ACHN (cell line): ENCODE measurements at places on chromosomes 12 and 14.
A peak's percentile ranks its signal among the peaks of the same experiment; 100 is the strongest.

- DNase-seq: no peak
These were observed 97.0 kb upstream of the GRIP1 start for GRCh38 chr12:66775871-66776270.

GRCh38 chr12:95642583-95642982, 91.3 kb upstream of the USP44 start:
- DNase-seq: no peak

DNA sequence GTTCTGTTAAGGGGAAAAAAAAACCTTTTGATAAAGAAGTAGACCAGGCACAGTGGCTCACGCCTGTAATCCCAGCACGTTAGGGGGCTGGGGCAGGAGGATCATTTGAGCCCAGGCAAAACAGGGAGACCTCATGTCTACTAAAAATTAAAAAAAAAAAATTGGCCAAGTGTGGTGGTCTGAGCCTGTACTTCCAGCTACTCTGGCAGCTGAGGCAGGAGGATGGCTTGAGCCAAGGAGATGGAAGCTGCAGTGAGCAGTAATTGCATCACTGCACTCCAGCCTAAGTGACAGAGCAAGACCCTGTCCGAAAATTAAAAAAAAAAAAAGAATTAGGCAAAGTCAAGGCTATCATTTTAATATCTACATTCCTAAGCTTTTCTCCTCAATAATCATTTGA, 124.8 kb upstream of the CPM start:
- no peak for DNase-seq

- no peak for DNase-seq
These were observed 14.4 kb downstream of the PCNX1 start for GRCh38 chr14:70921669-70922068.

DNA sequence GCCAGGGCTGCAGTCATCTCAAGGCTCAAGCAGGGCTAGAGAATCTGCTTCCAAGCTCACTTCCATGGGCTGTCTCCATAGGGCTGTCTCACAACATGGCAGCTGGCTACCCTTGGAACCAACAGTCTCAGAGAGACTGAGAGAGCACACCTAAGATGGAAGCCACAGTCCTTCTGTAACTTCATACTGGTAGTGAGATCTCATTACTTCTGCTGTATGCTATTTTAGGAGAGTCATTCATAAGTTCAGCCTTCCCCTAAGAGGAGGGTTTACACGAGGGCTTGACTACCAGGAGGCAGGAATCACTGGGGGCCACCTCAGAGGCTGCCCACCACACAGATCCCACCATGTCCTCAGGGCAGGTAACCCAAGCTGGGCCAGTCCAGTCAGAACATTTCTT, 29.7 kb downstream of the ERH start:
- DNase-seq: no peak

- no peak for DNase-seq
These were observed 7.9 kb upstream of the GNG2 start for GRCh38 chr14:51852541-51852940.

GRCh38 chr12:39464976-39465695, 22.2 kb upstream of the KIF21A start:
- DNase-seq: no peak

- no peak for DNase-seq
These were observed 113.9 kb downstream of the PHLDA1 start for GRCh38 chr12:75917715-75918114.

- no peak for DNase-seq
These were observed 21.2 kb downstream of the DEGS2 start for GRCh38 chr14:100138082-100138787.

GRCh38 chr12:132445884-132446632, 43.9 kb upstream of the FBRSL1 start:
- no peak for DNase-seq

DNA sequence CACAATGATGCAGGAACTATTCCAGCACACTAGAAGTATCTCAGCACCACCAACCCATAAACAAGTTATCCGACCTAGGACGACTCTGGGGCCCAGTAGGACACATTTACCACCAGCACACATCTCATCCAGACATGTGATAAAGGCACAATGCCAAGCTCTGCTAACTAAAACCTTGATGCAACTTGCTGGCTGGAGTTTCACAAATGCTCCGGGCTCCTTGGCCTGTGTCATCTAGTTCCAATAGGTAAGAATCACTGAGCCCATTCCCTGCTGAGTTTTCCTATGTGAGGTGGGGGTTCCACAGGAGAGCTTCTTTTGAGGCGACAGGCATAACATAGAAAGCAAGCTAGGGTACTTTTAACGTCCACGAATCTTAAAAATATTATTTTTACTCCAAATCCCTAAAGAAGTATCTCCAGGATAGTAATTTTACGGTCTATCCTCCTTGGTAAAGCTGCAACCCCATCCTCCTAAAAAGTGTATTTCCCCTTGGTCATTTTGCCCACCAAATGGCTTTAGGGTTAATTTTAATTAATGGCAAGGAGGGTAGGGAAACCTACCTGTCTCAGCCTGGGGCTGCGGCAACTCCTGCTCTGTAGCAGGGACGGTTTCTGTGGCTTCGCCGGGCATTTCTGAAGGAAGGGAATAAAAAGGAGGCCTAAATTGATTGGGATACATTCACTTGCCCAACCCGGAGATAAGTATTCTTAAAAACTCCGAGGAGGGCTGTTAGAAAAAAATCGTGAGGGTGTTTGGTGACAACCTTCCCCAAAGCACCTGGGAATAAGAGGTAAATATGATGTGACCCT, 1.0 kb downstream of the NACA start:
- DNase-seq: peak; percentile 57

- DNase-seq: no peak
These were observed 219.7 kb downstream of the TMEM121 start for GRCh38 chr14:105746124-105746514.

GRCh38 chr14:88554457-88555286, at the start of gene PTPN21:
Gene PTPN21 (minus strand): TSS chr14:88555007. CDS start chr14:88550417, 4,590 bp downstream.
- peak; percentile 77 for DNase-seq

DNA sequence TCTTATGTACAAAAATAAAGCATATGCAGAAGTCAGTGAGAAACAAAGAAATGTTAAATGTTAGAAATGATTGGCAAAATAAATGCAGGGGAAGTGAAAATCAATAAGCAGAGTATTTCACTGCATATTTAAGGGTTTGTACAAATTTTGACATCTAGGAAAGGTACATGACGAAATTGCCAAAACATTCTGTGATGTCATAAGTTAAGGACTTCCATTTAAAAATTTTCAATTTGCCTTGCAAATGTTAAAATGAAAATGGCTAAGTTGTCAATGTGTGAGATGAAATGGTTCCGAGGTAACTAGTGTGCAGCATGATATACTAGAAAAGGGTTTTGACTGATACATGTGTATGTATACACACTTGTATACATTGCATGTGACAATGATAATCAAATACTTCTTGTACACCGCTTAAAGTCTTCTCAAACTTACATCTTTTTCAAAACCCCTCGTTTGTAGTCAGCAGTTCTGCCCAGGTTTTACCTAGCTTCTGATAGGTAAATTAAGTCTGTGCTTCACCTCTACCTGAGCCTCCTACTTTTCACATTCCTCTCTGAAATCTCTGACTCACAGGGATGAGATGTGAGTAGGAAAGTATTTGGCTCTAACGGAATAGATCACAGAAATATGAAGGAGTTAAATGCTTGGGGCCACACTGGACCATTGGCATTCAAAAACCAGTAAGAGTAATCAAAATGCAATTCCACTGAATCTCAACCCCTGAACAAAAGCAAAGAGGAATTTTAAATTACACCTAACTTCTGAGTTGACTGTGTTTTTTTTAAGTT, 442.4 kb upstream of the FOXG1 start:
- DNase-seq: no peak

- no peak for DNase-seq
These were observed 49.4 kb downstream of the TMTC1 start for GRCh38 chr12:29734305-29734704.

DNA sequence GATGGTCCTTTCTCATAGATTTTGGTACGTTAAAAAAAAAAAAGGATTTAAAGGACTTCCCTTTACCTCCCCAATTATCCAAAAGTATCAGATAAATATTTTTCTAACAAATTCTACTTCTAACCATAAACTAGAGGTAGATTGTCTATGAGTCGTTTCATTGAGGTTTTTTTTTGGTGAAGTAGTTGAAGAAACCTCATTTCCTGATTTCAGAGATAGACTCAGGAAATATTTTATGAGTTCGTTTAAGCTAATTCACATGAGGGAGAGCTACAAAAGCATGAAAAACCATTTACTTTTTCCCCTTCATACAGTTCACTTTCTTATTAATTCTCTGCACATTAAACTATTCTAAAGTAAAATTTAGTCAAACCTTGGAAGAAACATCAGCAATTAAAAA, 112.5 kb downstream of the RALGAPA1 start:
- no peak for DNase-seq

DNA sequence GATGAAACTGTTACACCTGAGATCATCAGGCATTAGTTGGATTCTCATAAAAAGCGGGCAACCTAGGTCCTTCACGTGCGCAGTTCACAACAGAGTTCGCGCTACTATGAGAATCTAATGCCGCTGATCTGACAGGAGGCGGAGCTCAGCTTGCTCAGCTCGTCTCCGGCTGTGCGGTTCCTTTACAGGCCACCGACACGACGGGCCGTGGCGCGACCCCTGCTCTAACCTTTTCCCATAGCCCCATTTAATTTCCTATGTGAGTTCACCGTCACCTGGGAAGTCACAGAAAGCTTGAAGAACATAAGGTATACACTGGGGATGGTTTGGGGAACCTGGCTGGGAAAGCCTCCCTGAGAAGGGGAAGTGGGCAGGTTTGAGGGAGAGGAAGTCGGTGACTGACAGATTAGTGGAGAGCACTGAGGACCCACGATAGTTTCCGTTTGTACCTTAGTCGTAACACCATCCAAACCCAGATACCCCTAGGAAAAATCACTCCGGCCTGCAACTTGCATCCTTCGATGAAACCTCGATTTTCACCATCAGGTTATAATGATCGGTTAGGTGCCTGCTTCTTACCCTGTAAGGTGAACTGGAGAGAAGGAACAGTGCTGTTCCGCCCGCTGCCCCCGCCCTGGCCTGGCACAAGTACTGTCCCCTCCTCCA, 2.8 kb upstream of the AAAS start:
- DNase-seq: no peak

- DNase-seq: no peak
These were observed 168.7 kb downstream of the GALC start for GRCh38 chr14:87824266-87824665.

DNA sequence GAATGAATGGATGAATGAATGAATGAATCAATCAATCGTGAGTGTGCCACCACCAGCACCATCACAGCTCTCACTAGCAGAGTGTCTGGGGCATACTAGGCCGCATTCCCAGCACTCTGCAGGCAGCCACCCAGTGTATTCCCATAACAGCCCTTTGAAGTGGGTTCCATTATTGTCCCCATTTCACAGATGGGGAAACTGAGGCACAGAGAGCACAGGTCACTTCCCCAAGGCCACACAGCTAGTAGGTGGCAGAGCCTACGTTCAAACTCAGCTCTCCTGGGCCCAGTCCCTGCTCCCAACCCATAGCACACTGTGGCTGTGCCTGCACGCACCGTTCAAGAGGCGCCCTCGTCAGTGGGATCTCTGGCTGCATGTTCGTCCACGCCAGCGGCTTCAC, 88.1 kb downstream of the RFLNA start:
- no peak for DNase-seq

GRCh38 chr12:32997471-32997870, 100.9 kb upstream of the PKP2 start:
- no peak for DNase-seq

DNA sequence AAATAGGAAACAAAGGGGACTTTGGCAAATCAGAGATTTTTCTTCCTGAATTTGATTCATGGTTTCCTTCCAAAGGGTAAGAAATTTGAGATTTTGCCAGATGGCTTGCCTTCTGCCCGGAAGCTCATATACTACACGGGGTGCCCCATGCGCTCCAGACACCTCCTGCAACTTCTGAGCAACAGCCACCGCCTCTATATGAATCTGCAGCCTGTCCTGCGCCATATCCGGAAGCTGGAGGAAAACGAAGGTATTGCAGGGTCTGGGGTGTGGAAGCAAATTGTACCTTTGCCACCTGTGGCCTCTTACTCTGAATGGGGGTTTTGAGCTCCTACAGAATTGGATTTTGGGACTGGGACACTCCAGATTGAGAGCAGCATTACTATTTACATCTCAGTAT, 63.5 kb downstream of the FRMD6 start:
- DNase-seq: no peak

- DNase-seq: no peak
These were observed 59.6 kb downstream of the MDM2 start for GRCh38 chr12:68867606-68868005.

DNA sequence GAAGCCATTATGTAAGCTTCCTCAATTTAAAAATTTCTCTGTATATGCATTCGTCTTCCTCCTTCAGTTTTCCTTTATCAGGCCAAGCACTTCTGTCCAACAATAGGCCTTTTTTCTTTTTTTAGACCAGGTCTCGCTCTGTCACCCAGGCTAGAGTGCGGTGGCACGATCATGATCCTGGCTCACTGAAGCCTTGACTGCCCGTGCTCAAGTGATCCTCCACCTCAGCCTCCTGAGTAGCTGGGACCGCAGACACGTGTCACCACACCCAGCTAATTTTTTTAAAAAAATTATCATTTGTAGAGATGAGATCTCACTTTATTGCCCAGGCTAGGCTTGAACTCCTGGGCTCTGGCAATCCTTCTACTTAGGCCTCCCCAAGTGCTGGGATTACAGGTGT, 25.8 kb downstream of the TAOK3 start:
- DNase-seq: no peak

DNA sequence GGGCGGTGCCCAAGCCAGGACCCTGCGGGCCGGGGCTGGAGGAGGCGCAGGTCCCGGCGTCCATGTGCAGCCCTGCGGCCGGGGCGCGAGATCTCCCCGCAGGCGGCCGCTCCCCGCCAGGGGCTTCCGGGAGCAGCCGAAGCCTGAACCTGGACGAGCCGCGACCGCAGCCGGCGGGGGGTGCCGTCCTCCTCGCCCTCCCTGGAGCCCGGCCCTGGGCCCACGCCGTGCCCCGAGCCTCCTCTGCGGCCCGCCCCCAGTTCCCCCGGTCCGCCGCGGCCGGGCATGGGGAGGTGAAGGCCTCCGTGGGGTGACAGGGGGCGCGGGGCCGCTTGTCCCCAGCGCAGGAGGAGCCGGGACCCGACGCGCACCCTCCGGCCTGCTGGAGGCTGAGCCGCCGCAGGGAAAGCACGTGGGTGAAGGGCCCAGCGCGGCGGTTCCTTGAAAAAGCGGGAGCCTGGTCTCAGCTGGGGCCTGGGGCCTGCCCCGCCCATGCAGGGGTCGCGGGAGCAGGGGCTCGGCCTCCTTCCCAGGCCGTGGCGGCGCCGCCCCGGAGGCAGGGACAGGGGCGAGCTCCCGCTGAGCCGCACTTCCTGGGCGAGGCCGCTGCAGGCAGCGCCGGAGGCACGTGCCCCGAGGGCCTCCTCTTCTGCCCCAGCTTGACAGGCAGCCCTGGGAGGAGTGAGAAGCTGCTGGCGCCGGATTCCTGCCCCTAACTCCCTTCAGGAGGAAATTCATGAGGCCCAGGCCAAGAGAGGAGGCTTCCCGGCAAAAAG, 55.6 kb upstream of the PPP2R5C start:
- no peak for DNase-seq

- no peak for DNase-seq
These were observed 995 bp downstream of the TNFRSF1A start for GRCh38 chr12:6340745-6341416.

GRCh38 chr12:44021471-44021971, 185.6 kb downstream of the TMEM117 start:
- no peak for DNase-seq

- no peak for DNase-seq
These were observed 31.2 kb downstream of the SLC15A5 start for GRCh38 chr12:16246264-16246663.
